Erythroblast (primary cell): ENCODE measurements at places on chromosomes 12 and 14.
A peak's percentile ranks its signal among the peaks of the same experiment; 100 is the strongest.

GRCh38 chr12:107510211-107510610 lies 175.4 kb upstream of the PWP1 start:
- no peak for DNase-seq

DNA sequence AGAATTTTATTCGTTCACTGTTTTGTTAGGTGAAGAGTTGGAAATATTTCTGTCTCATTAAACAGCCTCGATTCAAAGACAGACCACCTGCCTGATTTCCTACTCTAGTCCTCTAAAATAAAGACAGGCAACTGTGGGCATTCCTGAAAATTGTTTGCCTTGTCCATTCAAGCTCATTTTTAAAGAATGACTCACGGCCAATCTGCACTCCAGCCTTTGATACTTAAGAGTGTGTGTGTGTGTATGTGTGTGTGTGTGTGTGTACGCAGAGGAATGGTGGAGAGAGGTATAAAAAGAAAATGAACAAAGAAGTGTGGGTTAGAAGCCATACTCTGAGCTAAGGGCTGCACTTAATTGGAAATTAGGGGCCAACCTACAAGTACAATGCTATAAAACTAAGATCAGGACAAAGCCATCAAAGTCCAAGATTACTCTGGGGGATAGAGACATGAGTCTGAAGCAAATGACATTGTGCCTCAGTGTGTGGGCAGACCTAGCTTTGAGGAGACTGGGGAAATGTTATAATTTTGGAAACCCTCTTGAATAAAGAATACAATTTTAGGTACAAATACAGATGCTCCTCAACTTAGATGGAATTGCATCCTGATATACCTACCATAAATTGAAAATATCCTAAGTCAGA lies 45.6 kb upstream of the SOCS2 start:
- DNase-seq, result no peak

DNA sequence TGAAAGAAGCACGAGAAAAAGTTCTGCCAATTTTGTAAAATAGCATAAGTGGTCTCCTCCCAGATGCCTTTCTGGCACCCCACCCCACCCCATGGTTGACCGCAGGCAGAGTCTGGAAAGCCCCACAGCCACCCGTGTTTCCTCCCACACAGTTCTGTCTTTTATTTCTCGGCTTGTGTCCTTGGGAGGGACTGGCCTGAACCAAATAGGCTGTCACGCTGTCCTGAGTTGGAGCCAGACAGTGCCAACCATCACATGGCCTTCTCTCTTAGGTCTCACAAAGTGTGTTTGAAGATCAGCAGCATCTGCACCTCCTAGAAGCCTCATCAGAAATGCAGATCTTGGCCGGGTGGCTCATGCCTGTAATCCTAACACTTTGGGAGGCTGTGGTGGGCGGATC lies 10.2 kb upstream of the LTA4H start:
- no peak for DNase-seq

GRCh38 chr12:19138551-19138950 lies 9.0 kb downstream of the PLEKHA5 start:
- DNase-seq, result no peak

DNA sequence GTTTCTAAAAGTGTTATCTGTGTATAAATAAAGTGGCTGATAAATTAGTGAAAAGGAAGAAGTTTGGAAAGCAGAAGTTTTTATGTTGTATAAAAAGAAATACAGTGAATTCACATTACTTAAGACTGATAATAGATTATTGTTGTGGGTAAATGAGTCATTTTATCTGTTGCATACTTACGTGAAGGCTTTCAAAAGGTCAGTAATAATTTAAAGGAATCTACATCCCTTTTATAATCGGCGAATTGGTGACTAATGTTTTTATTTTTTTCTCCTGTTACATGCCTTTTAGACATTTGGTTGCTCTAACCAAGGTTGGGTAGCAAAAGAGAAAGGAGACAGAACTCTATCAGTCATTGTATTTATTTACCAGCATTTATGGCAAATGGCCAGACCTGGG lies 155.9 kb downstream of the SLC41A2 start:
- no peak for DNase-seq

GRCh38 chr12:24470050-24470449 lies 478.9 kb downstream of the BCAT1 start:
- DNase-seq, result no peak

- DNase-seq, result no peak
Measured at GRCh38 chr12:109670731-109671130, 42.9 kb upstream of the FAM222A start.

DNA sequence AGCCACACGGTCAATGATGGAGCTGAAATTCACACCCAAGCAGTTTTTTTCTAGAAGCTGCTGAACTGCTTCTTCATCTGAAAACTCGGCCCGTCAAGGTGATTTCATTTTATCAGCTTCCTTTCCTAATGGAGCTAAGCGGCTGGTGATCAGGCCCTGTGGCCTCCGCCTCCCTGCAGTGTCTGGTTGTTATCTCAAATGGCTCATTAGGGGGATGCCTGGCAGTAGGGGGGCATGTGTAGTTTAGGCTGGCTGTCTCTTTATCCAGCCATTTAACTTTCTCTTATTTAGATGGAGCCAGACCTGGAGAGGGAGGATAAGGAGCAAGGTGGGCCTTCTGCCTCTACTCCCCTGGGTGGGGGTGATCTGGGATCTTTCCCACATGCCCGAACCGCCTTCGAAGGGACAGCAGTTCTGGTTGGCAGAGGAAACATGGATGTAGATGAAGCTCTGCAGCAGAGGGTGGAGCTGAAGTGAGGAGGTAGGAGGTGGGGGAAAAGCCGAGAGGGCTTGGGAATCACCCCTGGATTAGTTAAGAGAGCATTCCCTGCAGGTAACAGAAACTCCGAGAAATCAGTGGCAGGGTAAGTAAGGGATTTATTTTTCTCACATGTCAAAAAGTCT lies 64.4 kb downstream of the TGFB3 start:
- DNase-seq, result no peak

DNA sequence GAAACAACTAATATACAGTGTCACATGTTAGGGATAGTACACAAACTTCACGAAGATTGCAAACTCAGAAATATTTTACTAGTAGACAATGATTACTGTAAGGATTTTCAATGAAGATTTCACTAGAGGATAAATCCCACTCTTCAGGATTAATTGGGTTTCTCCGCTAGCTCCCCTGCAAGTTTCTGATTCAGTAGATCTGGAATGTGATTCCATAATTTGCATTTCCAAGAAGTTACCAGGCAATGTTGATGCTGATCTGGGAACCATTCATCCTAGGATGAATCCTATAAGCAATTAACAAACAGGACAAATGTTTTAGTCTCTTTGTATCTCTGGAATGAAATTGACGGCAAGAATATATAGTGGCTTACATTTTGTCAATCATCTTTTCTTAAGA lies 272.4 kb downstream of the ALX1 start:
- no peak for DNase-seq

DNA sequence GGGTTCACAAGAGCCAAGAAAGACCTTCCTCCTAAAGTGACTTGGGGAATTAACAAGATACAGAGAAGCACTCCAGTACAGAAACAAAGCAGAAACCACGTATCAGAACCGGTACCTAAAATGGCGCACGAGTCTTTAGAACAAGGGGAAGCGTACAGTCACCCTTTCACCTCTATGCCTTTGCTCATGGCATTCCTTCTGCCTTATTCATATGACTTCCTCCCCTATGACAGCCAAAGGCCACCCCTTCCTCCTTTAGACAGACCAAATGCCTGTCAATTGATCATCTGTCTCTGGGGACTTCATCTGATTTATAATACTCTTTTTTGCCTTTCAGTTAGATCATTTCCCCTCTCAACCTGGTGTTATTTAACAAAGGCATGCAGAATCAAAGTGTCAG lies 89.5 kb upstream of the OSBPL8 start:
- no peak for DNase-seq

GRCh38 chr12:72699362-72699761 lies 427.2 kb downstream of the TRHDE start:
- no peak for DNase-seq

DNA sequence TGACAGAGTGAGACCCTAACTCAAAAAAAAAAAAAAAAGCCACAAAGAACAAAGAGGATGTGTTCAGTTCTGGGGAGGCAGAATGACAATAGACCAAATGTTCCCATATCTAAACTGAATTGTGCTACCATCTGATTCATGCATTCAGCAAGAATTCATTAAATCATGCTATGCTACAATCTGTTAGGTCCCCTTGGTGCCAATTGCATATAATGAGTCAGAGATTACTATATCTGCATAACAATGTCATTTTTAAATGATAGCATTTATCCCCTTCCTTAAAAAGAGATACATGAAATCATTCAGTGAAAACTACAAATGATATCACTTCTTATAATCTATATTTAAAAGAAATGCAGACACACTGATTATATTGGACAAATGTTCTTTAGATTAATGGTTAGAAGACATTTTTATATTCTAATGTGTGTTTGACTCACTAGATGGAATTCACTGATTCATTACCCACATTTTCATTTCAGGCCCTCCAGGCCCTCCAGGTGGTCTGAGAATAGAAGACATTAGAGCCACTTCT lies 207.6 kb upstream of the PDZRN4 start:
- DNase-seq, result no peak

DNA sequence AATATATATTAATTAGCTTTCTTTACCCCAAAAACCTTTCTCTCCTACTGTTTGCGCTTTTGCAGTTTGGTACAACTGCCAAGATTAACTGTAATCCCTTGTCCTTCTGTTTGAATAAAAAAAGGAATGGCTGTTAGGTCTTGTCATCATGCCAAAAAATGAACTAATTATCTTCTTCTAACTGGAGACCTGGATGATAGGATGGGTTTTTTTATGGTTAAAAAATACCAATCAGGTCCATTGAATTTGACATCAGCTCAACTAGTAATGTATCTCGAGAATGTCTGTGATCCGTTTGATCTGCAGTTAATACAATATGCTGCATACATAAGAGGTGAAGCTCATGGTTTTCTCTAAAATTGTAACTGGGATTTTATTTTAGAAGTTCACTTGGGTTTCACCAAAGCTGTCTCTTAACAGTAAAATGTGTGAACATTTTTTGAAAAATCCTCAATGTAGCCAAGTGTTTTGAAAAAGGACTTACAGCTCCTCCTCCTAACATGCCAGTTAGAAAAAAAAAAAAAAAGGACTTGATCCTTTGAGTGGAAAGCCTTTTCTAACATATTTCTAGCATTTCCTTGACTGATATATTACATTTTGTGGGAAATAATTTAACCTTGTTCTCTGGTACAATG lies 96.8 kb downstream of the SRGAP1 start:
- DNase-seq, result no peak

DNA sequence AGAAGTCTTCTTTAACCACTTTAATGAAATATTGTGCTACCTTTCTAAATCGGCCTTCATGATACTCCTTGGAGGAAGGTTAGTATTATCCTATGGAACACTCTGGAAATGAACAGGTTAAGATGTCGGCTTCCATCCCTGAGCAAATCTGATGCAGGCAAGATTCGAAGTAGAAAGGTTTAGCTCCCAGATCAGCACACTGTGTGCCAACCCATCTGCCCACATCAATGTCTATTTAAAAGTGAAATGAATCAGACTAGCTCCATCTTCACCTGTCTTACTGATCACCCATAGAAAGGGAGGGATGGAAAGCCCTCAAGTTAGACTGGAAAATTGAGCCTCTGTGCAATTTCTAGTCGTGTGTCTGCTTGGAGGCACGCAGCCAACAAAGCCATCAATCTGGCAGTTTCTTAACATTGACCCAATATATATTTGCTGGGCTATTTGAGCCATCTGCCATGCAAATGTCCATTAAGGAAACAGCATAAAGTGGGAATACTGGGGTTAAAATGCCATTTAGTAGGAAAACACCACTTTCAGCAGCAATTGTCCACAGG lies 506.1 kb downstream of the RMST start:
- DNase-seq, result no peak

- DNase-seq, result no peak
Measured at GRCh38 chr12:125071456-125071855, 6.2 kb downstream of the AACS start.

- DNase-seq, result no peak
Measured at GRCh38 chr12:112029301-112029700, 16.1 kb downstream of the ERP29 start.

- DNase-seq, result no peak
Measured at GRCh38 chr14:106788534-106788933, 1262.2 kb downstream of the TMEM121 start.

- DNase-seq, result no peak
Measured at GRCh38 chr12:122944605-122945592, 21.4 kb downstream of the ABCB9 start.

DNA sequence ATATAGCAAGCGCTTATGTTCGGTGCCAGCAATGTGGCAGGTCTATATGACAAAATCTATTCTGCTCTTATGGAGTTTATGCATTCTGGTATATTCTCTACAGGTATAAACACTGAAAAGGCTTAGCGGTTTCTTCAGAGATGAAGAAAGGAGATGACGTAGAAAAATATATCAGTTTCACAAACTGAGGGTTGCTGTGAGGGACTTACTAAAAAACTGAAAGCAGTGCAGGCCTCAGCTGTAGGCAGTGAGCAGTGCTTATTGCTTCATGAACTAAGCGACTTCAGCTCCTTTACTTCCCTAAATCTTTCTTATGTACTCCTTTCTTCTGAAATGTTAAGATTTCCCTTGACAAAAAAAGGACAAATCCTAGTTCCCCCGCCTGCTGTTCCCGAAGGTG lies 4.5 kb downstream of the DDX47 start:
- DNase-seq, result no peak

DNA sequence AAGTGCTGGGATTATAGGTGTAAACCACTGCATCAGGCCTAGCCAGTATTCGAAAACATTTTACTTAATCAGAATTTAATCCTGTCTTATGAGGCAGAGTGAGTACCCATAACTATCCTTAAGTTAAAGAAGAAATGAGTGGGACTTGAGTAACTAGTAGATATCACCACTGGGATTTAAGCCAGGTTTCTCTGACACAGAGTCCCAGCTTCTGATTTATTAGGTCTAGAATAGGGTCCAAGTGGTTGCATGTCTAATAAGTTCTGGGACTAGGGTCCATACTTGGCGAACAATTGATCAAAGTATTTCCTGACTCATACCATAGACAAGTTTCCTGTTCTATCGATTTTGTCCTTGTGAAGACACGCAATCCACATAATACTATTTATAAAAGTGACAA lies 18.9 kb downstream of the PTPRB start:
- DNase-seq, result no peak

- no peak for DNase-seq
Measured at GRCh38 chr14:61233436-61233956, 47.6 kb downstream of the TMEM30B start.

- DNase-seq, result no peak
Measured at GRCh38 chr14:93073358-93073707, 42.4 kb downstream of the ITPK1 start.

GRCh38 chr12:125105600-125105999 lies 40.4 kb downstream of the AACS start:
- DNase-seq, result no peak

DNA sequence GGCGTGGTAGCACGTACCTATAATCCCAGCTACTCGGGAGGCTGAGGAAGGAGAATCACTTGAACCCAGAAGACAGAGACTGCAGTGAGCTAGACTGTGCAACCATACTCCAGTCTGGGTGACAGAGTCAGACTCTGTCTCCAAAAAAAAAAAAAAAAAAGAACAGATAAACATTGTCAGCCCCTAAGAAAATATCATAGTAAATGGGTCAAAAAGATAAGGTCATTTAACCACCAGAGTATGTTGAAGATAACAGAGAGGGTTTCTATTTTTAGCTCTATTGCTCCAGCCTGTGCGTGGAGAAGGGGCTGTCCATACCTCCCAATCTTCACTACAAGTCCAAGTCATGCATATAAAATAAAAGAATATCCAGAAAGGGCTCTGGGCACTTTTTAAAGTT lies 15.4 kb downstream of the LGMN start:
- DNase-seq, result peak; percentile 77

GRCh38 chr14:66152302-66152701 lies 333.9 kb upstream of the CCDC196 start:
- no peak for DNase-seq
